ENCODE measurements at places on chromosomes 1 and 21.

GRCh38 chr1:40668769-40669525 lies 3.5 kb upstream of the RIMS3 start:
- peak; percentile 74 for DNase-seq

DNA sequence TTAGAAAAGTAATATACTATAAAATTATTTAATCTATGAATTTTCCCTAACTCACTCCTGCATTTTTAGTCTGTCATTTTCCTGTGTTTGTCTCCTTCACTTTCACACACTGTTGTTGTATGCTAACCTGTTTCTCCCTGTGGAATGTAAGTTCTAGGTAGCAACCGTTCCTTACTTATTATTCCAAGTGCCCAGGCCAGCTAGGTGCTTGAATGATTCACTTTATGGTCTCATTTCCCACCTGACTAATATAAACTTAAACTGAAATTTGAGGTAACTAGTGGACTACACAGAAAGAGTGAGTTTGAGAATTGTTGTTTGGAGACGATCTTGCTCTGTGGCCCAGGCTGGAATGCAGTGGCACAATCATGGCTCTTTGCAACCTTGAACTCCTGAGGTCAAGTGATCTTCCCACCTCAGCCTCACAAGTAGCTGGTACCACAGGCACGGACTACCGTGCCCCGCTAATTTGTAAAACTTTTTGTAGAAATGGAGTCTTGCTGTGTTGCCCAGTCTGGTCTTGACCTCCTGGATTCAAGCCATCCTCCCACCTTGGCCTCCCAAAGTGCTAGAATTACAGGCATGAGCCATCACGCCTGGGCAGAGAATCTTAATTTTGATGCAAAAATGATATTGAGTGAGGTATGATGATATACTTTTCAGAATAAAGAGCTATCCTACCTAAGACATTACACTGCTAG lies 1.9 kb downstream of the ZYG11B start:
- DNase-seq = no peak

DNA sequence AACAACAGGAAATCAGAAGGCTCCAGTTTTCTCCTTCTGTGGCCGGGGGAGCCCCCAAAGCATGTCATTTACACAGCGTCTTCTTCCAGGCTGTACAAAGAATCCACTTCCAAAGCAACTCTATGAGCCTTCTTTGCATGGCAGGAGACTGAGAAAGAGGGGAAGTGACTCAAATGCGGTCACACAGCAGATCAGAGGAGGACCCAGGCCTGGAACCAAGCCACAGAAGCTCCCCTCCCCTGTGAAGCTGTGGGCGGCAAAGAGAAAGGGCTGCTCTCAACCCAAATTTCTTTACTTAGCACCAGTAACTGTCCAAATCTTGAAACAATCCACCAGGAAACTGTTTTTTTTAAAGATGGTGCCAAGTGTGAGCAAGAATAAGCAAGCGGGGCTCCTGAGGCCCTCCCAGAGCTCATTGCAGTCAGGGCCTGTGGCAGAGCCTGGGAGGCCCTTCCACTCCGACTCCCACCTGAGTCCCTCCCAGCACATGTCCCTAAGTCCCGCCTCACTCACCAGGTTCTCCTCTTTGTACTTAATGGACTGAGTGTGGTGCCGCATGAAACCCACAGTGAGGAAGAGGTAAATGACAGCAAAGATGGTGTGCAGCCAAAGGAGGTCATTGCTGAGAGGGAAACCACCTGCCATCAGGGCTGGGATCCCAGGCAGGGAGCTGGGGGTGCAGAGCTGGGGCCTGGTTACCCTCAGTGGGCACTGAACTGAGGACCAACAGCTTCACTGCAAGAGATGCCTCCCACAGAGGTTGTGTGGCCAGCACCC lies 15.9 kb downstream of the TMEM63A start:
- peak; percentile 18 for DNase-seq

DNA sequence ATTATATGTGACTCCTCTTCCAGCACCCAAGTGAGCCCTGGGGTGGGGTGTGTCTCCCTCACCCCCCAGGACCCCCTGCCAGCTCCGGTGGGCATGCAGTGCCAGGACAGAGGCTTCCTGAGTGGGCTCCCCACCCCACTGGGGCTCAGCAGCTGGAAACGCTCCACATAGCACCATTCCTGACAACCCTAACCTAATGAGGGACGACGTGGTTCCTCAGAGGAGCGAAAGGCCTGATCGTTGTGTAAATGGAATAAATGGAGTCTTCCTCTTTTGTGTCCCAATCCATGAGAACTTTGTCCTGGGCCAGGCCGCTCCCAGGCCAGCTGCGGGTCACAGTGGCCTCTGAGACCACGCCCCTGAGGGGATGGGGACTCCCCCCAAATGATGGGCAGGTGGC lies 1.8 kb upstream of the TSPEAR start:
- no peak for DNase-seq

GRCh38 chr1:106912131-106912530 lies 144.3 kb upstream of the PRMT6 start:
- no peak for DNase-seq
